ENCODE measurements at places on chromosomes 1 and 21.
A peak's percentile ranks its signal among the peaks of the same experiment; 100 is the strongest.

DNA sequence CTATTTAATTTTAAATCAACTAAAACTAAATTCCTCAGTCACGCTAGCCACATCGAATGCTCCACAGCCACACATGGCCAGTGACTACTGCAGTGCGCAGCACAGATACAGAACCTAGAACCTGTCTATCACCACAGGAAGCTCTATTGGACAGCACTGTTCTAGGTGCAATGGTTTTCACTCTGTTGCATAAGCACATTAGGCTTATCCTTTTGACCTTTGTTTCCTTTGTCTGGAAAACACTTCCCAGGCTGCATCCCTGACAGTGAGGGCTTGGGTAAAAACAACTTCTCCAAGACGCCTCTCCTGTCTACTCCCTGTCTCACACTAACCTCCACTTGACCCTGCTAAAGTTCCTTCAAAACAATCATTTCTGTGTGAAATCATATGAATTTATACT, 33.6 kb upstream of the RAP1GAP start:
- DNase-seq, result no peak

DNA sequence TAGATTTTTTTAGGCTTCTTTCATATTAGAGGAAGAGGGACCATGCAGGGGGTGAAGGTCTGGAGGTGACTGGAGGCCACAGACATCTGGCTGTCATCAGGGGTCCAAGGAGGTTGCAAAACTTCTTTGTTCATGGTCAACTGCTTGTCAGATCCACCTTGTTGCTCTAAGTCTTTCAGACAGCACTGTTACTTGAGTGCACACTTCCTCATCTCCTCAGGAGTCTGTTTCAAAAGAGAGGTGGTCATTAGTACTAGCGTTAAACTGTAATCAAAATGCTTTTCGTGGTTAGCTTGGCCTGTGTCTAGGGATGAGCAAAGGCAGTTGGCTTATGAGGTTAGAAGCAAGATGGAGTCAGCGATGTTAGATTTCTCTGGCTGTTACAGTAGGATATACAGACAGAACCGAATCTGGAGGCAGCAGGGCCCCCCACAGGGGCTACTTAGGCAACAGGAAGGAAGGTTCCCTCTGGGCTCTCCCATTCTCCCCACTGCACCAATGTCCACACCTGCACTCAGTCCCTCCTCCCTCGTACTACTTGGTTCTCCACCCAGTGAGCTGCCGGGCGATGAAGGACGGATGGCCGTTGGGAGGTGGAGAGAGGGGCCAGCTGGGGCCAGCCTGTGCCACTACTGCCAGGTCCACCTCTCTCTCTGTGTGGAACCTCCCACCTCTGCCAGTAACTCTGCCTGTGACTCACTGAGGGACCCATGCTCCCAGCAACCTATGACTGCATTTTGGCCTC, 57.2 kb downstream of the TOR1AIP2 start:
- no peak for DNase-seq

- peak; percentile 66 for DNase-seq
Observed at GRCh38 chr1:198234520-198235251, 77.9 kb downstream of the NEK7 start.

- no peak for DNase-seq
Observed at GRCh38 chr1:2493691-2494322, 17.7 kb downstream of the PLCH2 start.

DNA sequence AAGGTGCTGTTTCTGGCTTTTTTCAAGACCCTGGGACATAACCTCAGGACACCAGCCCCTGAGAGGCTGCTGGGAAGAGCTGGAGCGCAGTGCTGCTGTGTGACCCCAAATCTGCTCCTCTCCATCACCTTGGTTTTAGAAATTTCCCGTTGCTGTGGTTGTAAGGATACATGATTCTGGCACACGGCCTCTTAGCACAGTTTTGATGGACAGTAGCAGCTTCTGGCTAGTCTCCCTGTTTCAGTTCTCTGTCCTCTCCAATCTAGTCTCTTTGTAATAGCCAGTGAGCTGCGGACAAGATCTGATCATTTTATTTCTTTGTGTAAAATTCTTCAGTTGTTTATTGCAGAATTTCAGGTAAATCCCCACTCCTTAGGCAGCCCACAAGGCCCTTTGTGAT, 3.1 kb downstream of the CLIC6 start:
- no peak for DNase-seq

GRCh38 chr21:31795992-31796391, 64.1 kb upstream of the SCAF4 start:
- DNase-seq, result no peak

DNA sequence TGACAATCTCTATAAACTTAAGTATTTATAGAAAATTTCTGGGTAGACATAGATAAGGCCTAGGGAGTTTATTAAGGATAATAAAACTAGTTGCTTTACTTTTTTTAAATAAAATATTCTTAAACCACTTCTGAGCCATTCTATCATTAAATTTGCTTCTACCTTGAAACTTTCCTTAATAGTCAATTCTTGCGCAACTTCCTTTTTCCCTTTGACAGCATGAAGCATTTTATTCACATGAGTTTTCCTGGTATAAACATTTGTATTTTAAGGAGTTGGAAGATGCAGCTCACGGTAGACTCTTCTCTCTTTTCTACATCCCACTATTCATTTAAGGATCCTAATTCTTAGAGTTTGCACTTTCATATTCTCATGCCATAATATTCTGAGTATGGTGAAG, 75.8 kb upstream of the DPH5 start:
- no peak for DNase-seq

DNA sequence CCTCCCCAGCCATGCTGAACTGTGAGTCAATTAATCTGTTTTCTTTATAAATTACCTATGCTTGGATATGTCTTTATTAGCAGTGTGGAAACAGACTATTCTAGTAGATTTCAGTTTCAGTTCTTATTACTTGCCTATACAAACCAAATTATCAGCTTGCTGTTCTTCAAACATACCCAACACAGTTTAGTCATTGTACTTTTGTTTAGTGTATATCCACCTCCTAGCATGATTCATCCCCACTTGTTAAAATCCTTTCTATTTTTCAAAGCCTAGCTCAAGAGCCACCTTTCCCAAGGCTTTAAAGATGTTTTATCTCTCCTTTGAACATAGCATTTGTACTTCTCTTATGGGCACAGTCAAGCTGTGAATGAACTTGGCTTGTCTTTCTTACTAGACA, 195.6 kb upstream of the ZRANB2 start:
- no peak for DNase-seq

- DNase-seq, result no peak
Observed at GRCh38 chr1:27981145-27981544, 21.4 kb downstream of the XKR8 start.

DNA sequence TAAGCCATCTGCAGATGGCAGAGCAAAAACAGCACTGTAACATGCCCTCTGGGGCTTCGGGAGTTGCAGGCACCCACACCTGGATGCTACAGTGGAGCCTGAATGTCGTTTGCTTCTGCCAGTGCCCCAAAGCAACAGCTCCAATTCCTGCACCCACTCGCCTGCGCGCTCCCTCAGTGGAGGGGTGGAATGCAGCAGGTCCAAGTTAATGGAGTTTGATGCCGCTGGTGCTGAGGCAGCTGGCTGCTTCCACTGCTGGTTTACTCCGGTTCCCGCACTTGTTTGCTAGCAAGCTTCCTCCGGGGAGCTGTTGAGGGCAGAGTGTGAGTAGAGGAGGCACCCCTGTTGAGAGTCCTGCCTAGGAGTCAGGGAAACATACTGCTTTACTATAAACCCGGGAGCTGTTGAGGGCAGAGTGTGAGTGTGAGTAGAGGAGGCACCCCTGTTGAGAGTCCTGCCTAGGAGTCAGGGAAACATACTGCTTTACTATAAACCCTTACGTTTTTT, 584.0 kb upstream of the TMPRSS15 start:
- no peak for DNase-seq

- no peak for DNase-seq
Observed at GRCh38 chr1:109969146-109969829, 15.3 kb upstream of the AHCYL1 start.

- no peak for DNase-seq
Observed at GRCh38 chr1:98019747-98020146, 98.9 kb upstream of the DPYD start.

GRCh38 chr21:34065027-34065426, 8.4 kb upstream of the MRPS6 start:
- no peak for DNase-seq

GRCh38 chr1:167105271-167106118, 11.6 kb downstream of the STYXL2 start:
- DNase-seq, result no peak

DNA sequence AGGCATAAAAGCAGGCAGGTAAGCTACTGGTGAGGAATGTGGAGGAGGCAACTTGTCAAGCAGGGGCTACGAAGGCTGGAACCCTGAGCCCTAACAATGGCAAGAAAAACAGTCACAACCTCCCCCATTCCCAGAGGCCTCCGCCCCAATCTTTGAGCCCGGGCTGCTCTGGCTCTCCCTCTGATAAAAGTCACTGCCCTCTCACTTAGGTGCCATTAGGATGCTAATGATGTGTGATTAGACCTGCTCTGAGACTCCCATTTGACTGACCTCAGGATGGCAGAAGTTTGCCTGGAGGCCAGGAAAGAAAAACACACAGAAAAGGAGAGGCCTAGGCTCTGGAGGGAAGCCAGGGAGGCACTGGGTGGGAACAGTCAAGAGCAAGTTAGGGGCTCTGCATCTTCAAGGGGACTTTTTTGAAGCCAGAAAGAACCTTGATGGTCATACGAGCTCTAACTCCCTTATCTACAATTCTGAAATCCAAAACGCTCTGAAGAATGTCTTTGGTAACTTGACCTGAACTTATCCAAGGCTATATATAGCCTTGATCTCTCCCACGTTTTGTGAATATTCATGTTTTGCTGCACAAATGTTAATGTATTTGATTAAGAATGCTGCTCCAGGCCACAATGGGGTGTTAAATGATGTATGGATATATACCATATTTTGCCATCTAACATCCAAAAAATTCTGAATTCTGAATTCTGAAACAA, 98.9 kb downstream of the TRABD2B start:
- no peak for DNase-seq

DNA sequence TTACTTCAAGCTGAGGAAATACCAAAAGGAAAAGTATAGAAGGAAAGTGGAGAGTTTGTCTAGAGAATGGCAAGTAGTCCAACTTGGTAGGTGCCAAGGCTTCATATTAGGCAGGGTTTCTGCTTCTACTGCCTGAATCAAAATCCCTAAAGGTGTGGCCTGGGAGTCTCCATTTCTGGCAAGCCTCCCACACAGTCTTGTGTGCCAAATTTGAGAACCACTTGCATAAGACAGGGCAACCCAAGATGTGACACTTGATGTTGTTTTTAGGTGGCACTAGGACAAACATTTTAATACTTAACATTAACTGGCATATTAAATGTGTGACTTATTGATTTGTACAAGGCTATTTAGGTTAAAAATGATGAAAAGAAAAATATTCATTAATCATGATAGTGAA, 60.1 kb downstream of the ATG4C start:
- no peak for DNase-seq

DNA sequence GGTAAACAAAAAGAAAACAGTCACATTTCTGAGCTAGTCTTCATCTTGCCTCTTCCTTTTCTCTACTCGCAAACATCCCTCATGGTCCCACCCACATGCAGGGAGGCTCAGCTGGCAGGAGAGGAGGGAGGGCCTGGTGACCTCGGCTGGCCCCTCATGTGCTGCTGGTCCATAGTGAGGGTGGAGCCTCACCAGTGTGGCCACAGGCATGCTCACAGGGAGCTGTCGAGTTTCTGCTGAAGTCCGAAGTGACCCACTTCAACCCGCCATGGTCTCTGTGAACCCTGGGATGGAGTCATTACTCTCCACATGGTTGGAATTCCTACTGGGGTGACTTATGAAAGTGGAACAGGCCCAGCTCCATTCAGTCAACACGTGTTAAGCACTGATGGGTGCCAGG, 253.4 kb downstream of the RHOU start:
- no peak for DNase-seq

- DNase-seq, result peak; percentile 27
Observed at GRCh38 chr21:18951271-18952038, 547.9 kb upstream of the TMPRSS15 start.

GRCh38 chr1:34984793-34985608, at the start of gene TMEM35B:
TMEM35B (minus strand) TSS chr1:34985347; CDS start chr1:34985305, 42 bp downstream.
- peak; percentile 51 for DNase-seq

DNA sequence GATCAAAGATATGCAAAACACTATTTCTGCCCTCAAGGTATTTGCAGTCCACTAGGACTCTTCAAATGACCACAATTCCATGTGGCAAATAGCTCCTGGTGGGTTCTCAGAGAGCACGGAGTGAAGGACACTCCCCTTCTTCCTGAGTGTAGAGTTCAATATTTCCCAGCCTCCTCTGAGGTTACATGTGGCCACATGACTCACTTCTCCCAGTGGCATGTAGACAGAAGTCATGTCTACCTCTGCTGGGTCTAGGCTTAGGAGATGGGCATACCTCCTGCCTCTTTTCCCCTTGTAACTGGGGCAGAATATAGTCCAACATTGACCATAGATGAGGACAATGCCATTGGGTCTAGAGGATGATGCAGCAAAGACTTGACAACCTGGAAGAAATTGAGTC, 191.4 kb downstream of the MIS18A start:
- DNase-seq, result no peak

- no peak for DNase-seq
Observed at GRCh38 chr1:243693800-243694199, 156.2 kb downstream of the AKT3 start.

- DNase-seq, result no peak
Observed at GRCh38 chr21:36008505-36008904, 51.8 kb downstream of the SETD4 start.

DNA sequence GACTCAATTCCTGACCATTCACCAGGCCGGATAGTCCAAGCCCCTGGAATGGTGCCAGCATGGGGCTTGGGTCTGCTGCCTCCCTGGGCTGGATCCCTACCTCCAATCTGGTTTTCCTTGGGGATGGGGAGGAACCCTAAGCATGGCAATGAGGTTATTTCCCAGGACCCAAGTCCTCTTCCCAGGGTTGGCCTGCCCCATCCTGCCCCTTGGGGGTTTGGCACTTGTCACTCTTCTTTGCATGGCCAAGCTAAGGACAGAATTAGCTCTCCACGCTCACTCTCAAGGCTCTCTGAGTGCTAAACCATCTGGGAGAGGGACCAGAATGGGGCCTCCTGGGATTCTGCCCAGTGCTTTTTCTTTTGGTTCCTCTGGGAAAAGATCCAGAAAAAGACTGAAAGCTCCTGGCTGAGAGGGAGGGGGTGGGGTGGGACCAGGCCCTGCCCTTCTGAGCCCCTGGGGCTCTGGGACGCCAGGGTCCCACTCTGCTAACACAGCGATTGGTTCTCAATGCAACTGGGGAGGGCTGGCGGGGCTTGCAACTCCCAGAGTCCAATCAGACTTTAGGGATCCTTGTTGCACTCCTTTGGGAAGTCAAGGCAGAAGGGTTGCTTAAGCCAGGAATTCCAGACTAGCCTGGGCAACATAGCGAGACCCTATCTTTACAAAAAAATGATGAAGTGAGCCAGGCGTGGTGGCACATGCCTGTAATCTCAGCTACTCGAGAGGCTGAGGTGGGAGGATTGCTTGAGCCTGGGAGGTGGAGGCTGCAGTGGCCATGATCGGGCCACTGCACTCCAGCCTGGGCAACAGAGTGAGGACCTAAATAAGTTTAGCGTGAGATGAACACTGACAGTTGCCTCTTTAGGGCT, 52.7 kb downstream of the DHRS3 start:
- DNase-seq, result no peak

All from ACHN (cell line).